Effector memory CD4-positive, alpha-beta T cell (primary cell): ENCODE measurements at places on chromosomes 11 and 22.

GRCh38 chr11:70578831-70579230 lies 180.5 kb downstream of the CTTN start:
- H3K4me3 ChIP-seq, result no peak overlapping the region
- H3K27me3 ChIP-seq, result no peaks in the 10 kb centered on the region
- DNase-seq, result no peak
- H3K27ac ChIP-seq, result no peak overlapping the region
- no peaks in the 10 kb centered on the region for H3K36me3 ChIP-seq

DNA sequence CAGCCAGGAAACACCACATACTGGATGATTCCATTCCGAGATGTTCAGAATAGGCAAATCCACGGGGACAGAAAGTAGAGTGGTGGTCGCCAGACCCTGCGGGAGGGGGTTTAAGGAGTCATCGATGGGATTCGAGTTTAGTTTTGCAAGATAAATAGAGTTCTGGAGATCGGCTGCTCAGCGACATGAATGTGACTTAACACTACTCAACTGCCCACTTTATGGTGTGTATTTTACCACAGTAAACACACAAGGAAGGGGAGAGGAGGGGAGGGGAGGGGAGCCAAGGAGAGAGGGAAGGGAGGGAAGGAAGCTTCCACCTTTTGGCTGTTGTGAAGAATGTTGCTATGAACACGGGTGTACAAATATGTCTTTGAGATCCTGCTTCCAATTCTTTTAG lies 10.4 kb upstream of the ARHGAP8 start:
- H3K27me3 ChIP-seq, result no peaks in the 10 kb centered on the region
- DNase-seq, result no peak
- H3K27ac ChIP-seq, result no peak overlapping the region
- H3K4me3 ChIP-seq, result no peak overlapping the region

DNA sequence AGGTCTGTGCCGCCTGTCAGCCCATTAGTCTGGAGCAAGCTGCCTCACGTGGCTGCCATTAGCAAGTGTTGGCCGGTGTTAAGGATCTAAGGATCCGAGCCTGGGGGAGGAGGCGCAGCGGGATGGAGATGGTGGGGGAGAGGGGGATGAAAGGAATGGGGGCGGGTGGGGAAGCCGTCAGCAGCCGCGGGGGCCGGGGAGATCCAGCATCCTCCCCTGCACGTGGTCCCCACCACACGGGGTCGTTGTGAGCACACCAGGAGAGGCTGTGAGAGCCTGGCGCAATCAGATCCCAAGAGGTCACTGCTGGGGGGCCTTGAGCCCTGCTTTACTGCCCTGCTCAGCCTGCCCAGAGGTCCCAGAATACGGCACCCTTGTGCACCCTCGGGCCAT lies 7.3 kb downstream of the CABP7 start:
- H3K27ac ChIP-seq, result no peak overlapping the region
- no peaks in the 10 kb centered on the region for H3K27me3 ChIP-seq
- no peaks in the 10 kb centered on the region for H3K4me1 ChIP-seq

- H3K27me3 ChIP-seq, result no peaks in the 10 kb centered on the region
- H3K4me1 ChIP-seq, result no peaks in the 10 kb centered on the region
- no peak for DNase-seq
- no peak overlapping the region for H3K27ac ChIP-seq
- no peak overlapping the region for H3K4me3 ChIP-seq
These were observed 49.7 kb downstream of the MYEOV start for GRCh38 chr11:69343401-69344321.

DNA sequence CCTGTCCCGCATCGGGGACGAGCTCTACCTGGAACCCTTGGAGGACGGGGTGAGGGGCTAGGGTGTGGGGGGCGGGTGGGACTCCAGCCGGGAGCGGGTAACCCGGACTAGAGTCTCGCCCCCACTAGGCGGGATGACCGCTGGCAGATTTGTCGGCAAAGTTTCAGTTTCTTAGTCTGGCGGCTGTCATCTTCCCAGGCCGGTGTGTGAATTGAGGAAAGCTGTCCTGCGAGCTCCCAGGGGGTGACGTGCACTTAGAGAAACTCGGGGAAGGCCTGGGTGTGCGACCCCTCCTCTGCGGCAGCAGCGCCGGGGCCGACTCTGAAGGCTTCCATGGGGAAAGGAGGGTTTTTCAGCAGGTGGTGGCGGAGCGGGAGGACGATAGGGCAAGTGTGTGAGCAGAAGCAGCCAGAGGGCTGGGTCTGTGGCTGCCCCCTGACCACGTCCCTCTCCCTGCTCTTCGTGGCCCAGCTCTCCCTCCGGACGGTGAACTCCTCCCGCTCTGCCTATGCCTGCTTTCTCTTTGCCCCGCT lies 463 bp downstream of the RAD9A start:
- peaks cover 13% of the 10 kb centered on the region for H3K36me3 ChIP-seq
- H3K27me3 ChIP-seq, result no peaks in the 10 kb centered on the region
- H3K4me3 ChIP-seq, result peak overlapping the region; percentile 90
- peak overlapping the region; percentile 79 for H3K27ac ChIP-seq
- DNase-seq, result no peak

GRCh38 chr11:93738647-93739081 lies 2.6 kb downstream of the TAF1D start:
- H3K27ac ChIP-seq, result peak overlapping the region; percentile 97
- peaks cover 35% of the 10 kb centered on the region for H3K36me3 ChIP-seq
- no peak for DNase-seq
- no peaks in the 10 kb centered on the region for H3K27me3 ChIP-seq
- peak overlapping the region; percentile 18 for H3K4me3 ChIP-seq

GRCh38 chr22:30919973-30920372 lies 48.6 kb downstream of the MORC2 start:
- no peak for DNase-seq
- H3K36me3 ChIP-seq, result peaks cover 2% of the 10 kb centered on the region
- no peak overlapping the region for H3K4me3 ChIP-seq
- H3K27ac ChIP-seq, result no peak overlapping the region
- peaks cover 5% of the 10 kb centered on the region for H3K4me1 ChIP-seq

DNA sequence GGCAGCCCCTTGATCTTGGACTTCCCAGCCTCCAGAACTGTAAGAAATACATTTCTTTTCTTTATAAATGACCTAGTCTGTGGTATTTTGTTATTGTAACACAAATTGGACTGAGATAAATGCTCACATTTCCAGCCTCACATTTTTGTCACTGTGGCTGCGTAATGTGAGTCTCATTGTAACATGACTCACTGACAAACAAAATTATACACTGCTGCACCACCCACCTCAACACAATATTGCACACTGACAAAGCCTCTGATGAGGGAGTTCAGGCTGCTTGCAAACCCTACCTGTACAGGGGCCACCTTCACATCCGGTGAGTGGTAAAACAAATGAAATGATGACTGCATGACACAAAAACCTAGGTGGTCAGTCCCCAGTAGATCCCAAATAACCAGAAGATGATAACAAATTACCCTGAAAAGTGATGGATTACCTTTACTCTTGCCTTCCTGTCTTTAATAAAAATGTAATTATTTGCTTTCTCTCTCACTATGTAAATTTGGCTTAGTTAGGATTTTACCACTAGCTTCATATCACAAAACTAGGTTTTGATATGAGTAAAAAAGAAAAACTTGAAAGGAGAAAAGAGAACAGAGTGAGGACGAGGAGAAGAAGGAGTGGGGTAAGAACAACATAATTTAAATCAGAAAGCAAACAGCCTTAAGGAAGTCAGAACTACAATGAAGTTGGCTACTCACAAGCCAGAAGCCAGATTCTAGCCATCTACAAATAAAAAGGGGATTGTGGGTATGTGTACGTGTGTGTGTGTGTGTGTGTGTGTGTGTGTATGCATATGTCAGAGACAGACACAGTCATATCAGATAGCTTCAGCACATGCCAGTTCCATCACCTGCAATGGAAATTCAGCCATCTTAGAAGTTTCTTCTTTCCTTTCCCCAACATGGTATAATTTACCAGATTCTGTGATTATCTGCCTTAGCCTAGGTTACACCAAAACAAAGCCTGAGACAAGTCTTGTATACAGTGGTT lies 53.4 kb upstream of the SESN3 start:
- DNase-seq, result no peak
- H3K27me3 ChIP-seq, result no peaks in the 10 kb centered on the region
- no peaks in the 10 kb centered on the region for H3K4me1 ChIP-seq
- no peak overlapping the region for H3K4me3 ChIP-seq
- no peaks in the 10 kb centered on the region for H3K36me3 ChIP-seq

- H3K4me1 ChIP-seq, result no peaks in the 10 kb centered on the region
- no peak overlapping the region for H3K4me3 ChIP-seq
- no peak for DNase-seq
- H3K36me3 ChIP-seq, result no peaks in the 10 kb centered on the region
These were observed 5.3 kb upstream of the MRGPRG start for GRCh38 chr11:3223932-3224381.

- no peak for DNase-seq
- H3K4me1 ChIP-seq, result no peaks in the 10 kb centered on the region
- no peaks in the 10 kb centered on the region for H3K36me3 ChIP-seq
- no peak overlapping the region for H3K4me3 ChIP-seq
- no peak overlapping the region for H3K27ac ChIP-seq
These were observed 9.2 kb upstream of the RBMXL2 start for GRCh38 chr11:7079545-7080135.

GRCh38 chr22:35479985-35480550 lies 60.6 kb upstream of the RASD2 start:
- H3K36me3 ChIP-seq, result no peaks in the 10 kb centered on the region
- H3K4me3 ChIP-seq, result no peak overlapping the region
- no peak for DNase-seq
- H3K27me3 ChIP-seq, result peaks cover 11% of the 10 kb centered on the region
